ENCODE measurements at places on chromosomes 2 and 18.

DNA sequence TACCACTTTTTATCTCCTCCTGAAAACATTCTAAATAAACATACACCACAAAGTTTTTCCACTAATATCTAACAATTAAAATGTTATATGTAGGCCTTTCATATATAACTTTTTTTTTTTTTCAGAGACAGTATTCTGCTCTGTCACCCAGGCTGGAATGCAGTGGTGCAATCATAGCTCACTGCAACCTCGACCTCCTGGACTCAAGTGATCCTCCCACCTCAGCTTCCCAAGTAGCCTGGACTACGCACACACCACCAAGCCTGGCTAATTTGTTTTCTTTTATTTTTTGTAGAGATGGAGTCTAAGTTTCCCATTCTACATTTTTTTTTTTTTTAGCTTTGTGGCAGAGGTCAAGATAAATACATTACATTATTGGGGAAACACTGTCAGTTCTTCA is 1612.6 kb upstream of the NXPH2 start:
- no peak for DNase-seq

- no peak for DNase-seq
These were observed 363.5 kb upstream of the TNP1 start for GRCh38 chr2:217223222-217223930.

- no peak for DNase-seq
These were observed 4.6 kb upstream of the GALM start for GRCh38 chr2:38661306-38661705.

- no peak for DNase-seq
These were observed 28.4 kb downstream of the CPS1 start for GRCh38 chr2:210584834-210585233.

- no peak for DNase-seq
These were observed 556 bp downstream of the DNMT3A start for GRCh38 chr2:25341011-25341727.

GRCh38 chr2:171160119-171160955 is at the start of gene TLK1:
TSS of gene TLK1 (minus strand) at chr2:171160893. CDS start at chr2:171160428, 465 bp downstream.
- DNase-seq = peak; percentile 64

GRCh38 chr18:13491138-13491537 is 235.2 kb downstream of the FAM210A start:
- no peak for DNase-seq

- no peak for DNase-seq
These were observed 2.0 kb upstream of the ANKRD29 start for GRCh38 chr18:23664674-23665073.

GRCh38 chr2:109422758-109423500 is 190.8 kb downstream of the SEPTIN10 start:
- no peak for DNase-seq

GRCh38 chr2:69209482-69209881 is 177.5 kb downstream of the GFPT1 start:
- no peak for DNase-seq

GRCh38 chr2:112095681-112096080 is 40.6 kb downstream of the TMEM87B start:
- no peak for DNase-seq

GRCh38 chr18:58567453-58568196 is 61.3 kb downstream of the ALPK2 start:
- DNase-seq = no peak

- DNase-seq = no peak
These were observed 29.2 kb upstream of the PPP4R1 start for GRCh38 chr18:9643549-9643948.

GRCh38 chr2:85753525-85754312 is at the start of gene ATOH8:
TSS of gene ATOH8 (plus strand) at chr2:85753991. CDS start at chr2:85754190, 199 bp downstream.
- DNase-seq = no peak

DNA sequence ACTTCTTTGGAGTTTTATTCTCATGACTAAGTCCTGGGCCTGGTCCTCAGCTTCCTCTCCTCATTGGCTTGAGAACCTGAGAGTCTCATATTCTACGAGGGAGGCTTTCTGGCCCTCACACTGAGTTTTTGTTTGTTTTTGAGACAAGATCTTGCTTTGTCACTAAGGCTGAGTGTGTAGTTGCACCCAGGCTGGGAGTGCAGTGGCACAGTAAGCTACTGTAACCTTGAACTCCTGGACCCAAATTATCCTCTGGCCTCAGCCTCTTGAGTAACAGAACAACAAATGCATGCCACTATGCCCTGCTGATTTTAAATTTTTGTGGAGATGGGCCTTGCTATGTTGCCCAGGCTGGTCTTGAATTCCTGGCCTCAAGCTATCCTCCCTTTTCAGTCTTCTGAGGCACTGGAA is 22.6 kb downstream of the PRKRA start:
- DNase-seq = no peak

DNA sequence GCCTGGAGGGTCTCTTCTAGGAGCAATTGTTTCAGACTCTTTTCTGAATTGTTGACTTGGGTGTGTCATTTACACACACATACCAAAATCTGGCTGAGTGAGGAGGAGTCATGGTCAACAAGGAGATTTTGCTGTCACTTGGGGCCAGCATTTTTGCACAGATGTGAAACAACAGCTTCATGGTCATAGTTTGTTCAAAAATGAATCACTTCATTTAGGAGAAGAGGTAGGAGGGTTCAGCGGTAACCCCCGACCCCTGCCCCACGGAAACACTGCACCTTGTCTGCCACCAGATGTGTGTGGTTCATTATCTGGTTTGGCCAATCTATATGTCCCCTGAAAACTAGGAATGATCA is 42.2 kb downstream of the LBH start:
- DNase-seq = no peak

GRCh38 chr2:166944909-166945308 is 56.6 kb downstream of the XIRP2 start:
- no peak for DNase-seq

DNA sequence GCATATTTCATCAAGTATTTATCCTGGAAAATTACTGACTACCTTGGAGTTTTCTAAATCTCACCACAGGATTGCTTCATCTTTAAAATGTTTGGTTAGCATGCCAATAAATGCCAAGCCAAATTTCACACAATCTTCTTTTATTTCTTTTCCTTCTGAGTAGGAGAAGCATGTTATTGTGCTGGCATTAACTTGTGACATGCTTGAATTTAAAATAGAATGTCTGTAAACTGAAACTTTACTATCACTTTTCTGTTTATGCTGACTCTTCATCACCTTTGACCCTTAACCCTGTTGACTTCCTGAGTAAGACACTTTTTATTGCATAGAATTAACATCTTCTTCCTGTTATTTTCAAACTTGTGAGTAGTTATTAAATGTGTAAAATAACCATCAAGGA is 56.2 kb upstream of the LRRTM4 start:
- DNase-seq = no peak

DNA sequence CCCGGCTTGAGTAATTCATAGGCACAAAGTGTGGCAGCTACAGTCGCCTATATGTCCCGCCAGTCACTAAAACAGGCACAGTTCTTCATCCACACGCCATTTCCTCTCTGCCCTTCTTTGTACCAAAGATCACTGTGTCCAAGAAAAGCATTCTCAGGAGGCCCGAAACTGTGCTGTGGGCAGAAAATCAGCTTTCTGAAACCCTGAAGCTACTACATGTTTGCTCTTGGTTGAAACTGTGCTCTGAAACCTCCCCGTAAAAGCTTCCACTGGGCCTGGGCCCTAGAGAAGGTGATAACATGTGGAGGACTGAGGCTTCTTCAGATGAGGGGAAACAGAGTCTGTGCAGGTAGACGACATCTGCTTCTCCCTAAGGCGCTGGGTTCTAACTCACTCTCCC is 75.6 kb upstream of the ID2 start:
- no peak for DNase-seq

DNA sequence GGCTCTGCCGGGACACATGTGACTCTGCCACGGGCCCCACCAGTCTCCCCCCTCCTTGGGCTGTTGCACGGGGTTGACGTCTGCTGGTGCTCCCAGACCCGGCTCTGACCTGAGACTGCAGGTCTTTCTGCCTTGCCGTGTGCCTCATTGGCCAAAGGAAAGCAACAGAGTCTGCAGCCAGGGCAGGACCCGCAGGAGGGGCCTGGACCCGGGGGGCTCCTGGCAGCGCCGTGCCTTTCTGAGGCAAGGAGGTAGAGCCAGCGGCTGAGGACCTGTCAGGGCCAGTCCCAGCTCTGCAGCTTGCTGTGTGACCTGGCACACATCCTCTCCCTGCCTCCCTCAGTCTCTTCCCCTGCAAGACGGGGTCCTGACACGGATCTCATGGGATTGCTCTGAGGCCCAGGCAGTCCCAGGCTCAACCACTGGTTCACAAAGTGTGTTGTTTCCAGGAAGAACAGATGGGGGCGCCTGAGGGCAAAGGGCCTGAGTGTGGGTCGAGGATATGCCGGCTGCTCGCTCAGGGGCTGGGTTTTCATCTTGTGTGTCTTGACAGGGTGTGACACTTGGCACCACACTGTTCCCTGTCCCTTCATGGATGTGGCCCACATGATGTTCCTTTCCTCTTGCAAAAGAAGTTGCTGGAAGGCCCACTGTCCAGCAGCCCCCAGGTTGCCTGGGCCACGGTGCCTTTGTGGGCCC is 9.0 kb downstream of the CAPN10 start:
- DNase-seq = peak; percentile 46

DNA sequence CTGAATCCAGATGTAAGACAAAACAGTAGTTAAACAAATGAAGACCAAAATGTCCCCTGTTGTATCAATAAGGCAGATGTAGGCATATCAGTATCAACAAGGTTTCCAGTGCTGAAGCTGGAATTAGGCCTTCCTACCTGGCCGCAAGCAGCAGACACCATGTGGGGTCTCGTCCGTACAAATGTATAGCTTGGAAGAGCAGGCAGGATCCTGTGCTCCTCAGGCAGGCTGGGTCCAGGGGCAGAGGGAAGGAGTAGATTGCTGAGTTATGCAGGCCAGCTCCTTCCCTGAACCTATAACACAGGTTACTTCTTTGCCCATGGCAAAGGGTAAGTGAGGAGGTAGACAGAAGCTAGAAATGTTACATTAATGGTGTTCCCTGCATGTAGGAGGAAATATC is 23.5 kb downstream of the NTSR2 start:
- no peak for DNase-seq

DNA sequence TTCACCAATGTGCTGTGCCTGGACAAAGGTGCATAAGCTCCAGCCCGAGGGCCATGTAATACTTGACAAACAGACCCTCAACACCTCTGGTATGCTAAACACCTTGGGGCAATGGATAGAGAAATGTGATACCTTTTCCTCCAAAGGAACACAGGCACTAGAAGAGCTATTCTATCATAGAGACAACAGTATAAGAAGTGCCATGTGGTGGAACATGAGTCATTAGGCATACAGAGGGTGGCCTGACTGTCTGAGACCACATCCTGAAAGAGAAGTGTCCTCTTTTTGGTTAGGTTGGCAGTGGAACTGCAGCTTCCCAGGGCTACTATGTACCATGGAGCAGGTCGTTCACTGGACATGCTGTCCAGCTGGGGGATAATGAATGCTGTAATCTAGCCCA is 153.9 kb downstream of the INSIG2 start:
- no peak for DNase-seq

- DNase-seq = no peak
These were observed 94.8 kb upstream of the TPO start for GRCh38 chr2:1318366-1319009.

DNA sequence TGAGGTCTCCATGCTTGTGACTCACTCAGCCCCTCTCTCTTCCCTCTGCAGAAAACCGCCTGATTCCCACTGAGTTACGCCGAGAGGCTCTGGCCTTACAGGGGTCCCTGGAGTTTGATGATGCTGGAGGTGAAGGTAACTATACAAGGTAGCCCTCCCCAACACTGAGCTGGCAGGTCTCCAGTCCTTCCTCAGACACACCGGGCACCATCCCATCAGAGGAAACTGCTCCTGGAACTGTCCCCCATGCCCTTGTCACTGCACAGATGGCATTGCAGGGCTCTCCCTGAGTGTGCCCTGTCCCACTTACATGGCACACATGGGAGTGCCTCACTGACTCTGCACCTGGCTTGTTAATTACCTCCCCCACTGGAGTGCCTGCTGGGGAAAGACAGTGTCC is 1.9 kb downstream of the IMP4 start:
- no peak for DNase-seq

DNA sequence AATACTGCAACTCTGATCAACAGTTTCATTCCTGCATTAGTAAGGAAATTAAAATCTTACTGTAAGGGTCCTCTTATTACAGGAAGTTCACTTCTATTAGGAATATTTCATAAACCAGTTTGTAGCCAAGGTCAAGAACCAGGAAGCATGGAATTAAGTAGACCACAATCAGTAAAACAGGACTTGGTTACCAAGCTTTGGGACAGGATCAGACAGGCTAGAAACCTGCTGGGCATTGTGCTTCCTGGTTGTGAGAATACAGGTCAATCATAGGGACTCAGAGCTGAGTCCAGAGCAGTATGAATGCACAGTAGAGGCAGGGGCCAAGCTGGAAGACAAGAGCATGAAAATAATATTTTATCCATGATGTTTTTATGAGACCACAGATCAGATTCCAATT is 248.0 kb downstream of the IKZF2 start:
- no peak for DNase-seq

GRCh38 chr18:51007790-51008139 is 22.2 kb upstream of the SMAD4 start:
- no peak for DNase-seq

GRCh38 chr2:10385501-10385900 is 62.6 kb downstream of the ODC1 start:
- DNase-seq = no peak

GRCh38 chr2:238640486-238640885 is 207.4 kb upstream of the TWIST2 start:
- DNase-seq = no peak

DNA sequence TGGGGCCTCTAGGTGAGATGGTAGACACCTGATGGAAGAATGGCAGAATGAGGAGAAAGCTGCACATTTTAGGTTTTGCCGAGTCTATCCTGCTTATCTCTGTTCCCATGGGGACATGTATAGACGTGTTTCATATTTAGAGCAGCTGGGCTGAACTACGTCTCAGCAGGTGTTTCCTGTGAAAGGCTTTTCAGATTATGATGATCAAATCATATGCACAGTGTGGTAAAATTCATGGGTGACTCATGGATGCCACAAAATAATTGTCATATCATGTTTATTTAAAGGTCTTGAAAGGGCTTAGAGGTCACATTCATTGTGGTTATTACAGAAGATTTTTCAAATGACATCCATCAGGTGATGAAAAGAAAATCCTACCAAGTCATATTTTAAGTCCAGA is 90.5 kb downstream of the ICOS start:
- DNase-seq = no peak

DNA sequence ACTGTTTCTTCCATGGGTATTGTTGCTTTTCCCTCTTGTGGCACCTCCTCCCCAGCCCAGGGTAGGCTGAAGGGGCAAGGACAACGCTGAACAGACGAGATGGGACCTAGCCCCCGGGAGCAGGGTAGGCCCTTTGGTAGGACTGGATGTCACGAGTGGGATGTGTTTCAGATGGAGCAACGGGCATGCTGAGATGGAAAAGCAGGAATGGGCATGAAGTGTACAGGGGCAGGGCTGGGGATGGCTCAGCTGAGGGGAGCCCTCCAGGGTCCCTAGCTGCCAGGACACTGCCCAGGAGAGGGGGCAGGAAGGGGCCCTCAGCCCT is 33.4 kb downstream of the ARHGEF4 start:
- DNase-seq = no peak

- no peak for DNase-seq
These were observed 21.2 kb downstream of the AMER3 start for GRCh38 chr2:130776550-130776949.

GRCh38 chr2:212794471-212794870 is 255.9 kb upstream of the ERBB4 start:
- DNase-seq = no peak

GRCh38 chr2:197216361-197216979 is 94.1 kb downstream of the ANKRD44 start:
- DNase-seq = no peak
